ENCODE measurements at places on chromosomes 6 and 20. TPM values are rescaled to one million over a fixed set of nuclear protein-coding genes. Genes with fewer than 3 reads are reported as not detected.

CST8 gene
- not detected for total RNA-seq

COL9A3 gene
- 1.5 TPM for total RNA-seq

NR2E1 gene
- total RNA-seq: not detected

IMPG1 gene
- total RNA-seq: 0.15 TPM

MCHR2 gene
- total RNA-seq: not detected

PACSIN1 gene
- 0.84 TPM for total RNA-seq

MROH8 gene
- total RNA-seq: 3.4 TPM

IYD gene
- not detected for total RNA-seq

PGC gene
- total RNA-seq: 0.33 TPM

ROMO1 gene
- 78.5 TPM for total RNA-seq

RAB32 gene
- total RNA-seq: 31.9 TPM

APCDD1L gene
- total RNA-seq: 1.7 TPM

TSHZ2 gene
- 24.9 TPM for total RNA-seq

TIAM2 gene
- 16.1 TPM for total RNA-seq

LGSN gene
- total RNA-seq: not detected

SCGN gene
- not detected for total RNA-seq

ISM1 gene
- 42.9 TPM for total RNA-seq

COL21A1 gene
- 39.3 TPM for total RNA-seq

IL17F gene
- not detected for total RNA-seq

PCSK2 gene
- total RNA-seq: 2.2 TPM

NFATC2 gene
- total RNA-seq: 13.0 TPM

LST1 gene
- 24.6 TPM for total RNA-seq

TSBP1 gene
- total RNA-seq: not detected

RPL7L1 gene
- 59.0 TPM for total RNA-seq

C20orf202 gene
- 0.54 TPM for total RNA-seq

ZNF334 gene
- total RNA-seq: 1.6 TPM

ULBP1 gene
- total RNA-seq: not detected

SLC35D3 gene
- total RNA-seq: not detected

GCNT2 gene
- 18.6 TPM for total RNA-seq

TPD52L1 gene
- total RNA-seq: 54.1 TPM

C6orf141 gene
- 1.6 TPM for total RNA-seq

MYCT1 gene
- total RNA-seq: 11.9 TPM

VPS52 gene
- 51.4 TPM for total RNA-seq

GTSF1L gene
- total RNA-seq: not detected

ZNF391 gene
- 2.6 TPM for total RNA-seq

PRDM13 gene
- total RNA-seq: not detected

PLA2G7 gene
- total RNA-seq: 1.8 TPM

ELOVL5 gene
- total RNA-seq: 62.0 TPM

ADAM33 gene
- total RNA-seq: 96.8 TPM

KCNK16 gene
- not detected for total RNA-seq

LRRN4 gene
- total RNA-seq: 0.36 TPM

TCF21 gene
- total RNA-seq: 0.29 TPM

DNAH8 gene
- total RNA-seq: 0.03 TPM

GMPR gene
- total RNA-seq: 17.3 TPM

SDC4 gene
- total RNA-seq: 114 TPM

CCR6 gene
- not detected for total RNA-seq

ARFGEF3 gene
- 2.5 TPM for total RNA-seq

RIPOR2 gene
- total RNA-seq: 9.7 TPM
